ENCODE measurements at places on chromosomes 2 and 18.

- peak; percentile 87 for DNase-seq
Measured at GRCh38 chr2:196101325-196101991, 32.8 kb upstream of the DNAH7 start.

DNA sequence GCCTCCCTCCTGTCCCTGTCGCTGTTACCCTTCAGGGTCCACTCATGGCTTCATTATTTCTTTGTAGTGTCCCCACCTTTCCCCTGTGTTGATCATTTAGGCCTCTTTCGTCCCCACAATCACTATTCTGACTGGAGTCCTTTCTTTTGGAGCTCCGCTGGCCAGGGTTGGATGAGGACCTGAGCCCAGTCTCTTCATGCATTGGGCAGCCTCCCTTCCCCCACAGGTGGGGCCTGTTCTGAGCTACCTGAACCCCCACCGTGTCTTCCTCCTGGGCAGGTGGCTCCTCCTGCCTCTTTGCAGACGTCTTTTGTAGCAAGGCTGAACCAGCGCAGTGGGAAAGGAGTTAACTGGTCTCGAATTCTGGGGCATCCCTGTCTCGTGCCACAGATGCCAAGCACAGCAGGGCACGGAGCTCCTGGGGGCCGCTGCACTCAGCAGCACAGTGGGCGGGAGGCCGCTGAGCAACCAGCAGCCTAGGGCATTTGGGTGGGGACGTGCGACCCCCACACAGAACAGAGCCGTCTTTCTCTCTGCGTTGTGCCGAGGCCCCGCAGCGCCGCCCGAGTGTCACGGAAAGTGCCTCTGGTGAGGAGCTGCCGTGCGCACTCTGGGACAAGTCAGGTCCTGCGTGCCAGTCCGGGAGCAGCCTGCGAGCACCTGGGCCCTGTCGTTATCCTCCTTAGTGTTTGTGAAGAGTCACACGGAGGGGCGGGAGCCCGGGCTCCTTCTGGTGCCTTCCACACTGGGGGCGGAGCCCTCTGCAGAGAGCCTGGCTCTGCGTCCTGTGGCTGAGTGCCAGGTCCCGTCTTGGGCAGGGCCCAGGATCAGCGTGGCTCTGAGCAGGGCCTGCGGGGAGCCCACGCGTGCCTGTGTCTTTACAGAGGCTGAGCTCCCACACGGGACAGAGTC is 130.1 kb downstream of the NFATC1 start:
- DNase-seq = no peak

GRCh38 chr2:241777170-241777685 is 606 bp downstream of the GAL3ST2 start:
- DNase-seq = no peak

- DNase-seq = no peak
Measured at GRCh38 chr2:42249887-42250286, 80.7 kb downstream of the EML4 start.

- peak; percentile 33 for DNase-seq
Measured at GRCh38 chr2:56299171-56299691, 115.4 kb downstream of the CCDC85A start.

DNA sequence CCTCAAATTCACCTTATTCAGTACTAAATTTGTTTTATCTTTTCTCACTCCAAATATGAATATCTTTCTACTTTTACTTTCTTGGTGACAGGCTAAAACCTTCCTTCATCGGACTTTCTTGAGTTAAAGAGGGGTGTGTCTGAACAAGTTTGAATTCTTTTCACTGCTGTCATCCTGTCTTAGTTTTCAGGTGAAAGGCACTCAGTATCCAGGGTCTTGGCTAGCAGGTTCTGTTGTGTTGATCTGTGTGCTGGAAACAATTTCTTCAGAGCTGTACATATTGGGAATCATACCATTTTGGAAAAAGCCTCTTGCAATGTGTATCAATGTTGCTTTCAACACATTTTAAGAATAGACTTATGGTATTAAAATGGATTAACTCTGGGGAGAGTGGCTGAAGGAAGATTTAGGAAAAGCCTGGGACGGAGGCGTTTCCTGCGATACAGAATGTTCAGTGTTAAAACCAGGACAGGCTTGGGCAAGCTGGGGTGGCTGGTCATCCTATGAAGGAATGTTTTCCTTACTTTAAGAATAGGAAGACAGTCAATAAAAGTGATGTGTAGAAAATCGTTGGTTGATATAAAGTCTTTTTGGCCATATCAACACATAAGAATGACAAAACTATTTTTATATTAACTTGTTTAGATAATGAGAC is 350.7 kb upstream of the SPRED2 start:
- DNase-seq = no peak

DNA sequence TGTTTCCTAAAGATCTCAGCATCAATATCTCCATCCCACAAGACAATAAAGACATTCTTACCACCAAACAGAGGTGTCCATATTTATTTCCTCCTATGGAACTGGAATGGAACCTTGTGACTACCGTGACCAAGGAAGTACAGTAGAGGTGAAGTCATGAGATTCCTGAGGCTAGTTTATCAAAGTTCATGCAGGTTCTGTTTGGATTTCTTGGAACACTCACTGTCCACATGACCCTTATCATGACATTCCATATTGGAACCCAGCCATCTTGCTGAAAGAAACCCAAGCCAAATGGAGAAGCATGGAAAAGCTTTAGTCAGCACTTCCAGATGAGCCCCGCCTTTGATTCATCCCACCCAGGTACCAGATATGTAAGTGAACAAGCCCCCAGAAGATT is 516.0 kb upstream of the POU3F3 start:
- DNase-seq = no peak

DNA sequence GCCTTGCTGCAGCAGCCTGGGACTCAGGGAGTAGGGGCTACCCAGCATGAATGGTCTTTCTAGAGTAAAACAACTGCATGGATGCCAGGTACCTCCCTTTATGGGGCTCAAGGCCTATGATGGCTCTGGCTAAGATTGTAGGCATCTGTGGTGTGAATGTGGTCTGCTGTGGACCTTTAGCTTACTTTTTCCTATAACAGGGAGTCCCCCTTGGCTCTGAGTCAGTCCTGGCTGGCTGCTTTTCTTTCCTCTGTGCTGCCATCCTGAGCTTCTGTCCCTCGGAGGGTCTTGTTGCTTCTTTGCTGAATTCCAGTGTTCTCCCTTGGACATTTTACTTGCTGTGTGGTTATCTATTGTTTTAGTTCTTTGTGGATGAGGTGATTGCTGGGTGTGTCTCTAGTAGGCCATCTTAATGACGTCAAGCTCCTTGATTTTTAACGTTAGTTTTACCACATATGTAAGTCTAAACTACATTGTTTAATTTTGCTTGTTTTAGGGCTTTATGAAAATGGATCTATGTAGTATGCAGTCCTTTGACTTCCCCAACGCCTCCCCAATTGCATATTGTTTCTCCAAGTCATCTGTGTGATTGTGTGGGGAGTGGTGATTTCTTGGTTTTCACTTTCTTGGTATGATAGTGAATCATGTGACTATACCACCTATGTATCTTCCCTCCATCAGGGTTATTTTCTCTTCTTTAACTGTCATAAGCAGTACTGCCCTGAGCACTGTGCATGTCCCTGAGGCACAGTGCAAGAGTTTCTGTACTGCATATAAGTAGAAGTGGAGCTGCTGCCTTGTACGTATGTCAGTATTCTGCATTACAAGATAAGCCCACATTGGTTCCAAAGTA is 92.4 kb downstream of the NCK2 start:
- no peak for DNase-seq

DNA sequence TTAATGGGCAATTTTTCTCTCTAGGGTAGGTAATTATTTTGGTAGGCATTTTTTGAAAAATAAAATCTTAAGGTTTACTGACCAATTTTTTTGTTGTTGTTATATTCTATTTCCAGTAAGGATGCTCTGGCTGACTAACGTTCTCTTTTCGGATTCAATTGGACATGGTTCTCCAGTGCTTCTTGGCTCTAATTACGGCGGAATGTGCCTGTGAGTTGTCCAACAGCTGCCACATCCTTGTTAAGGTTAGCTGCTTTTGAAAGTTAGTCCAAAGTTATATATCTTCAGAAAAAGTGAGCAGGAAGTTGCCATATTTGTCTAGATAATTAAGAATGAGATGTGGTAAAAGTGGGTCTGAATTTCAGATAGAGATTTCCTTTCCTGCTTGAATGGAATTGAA is 45.8 kb upstream of the SMIM21 start:
- DNase-seq = peak; percentile 11

GRCh38 chr18:11078491-11078890 is 70.9 kb downstream of the PIEZO2 start:
- DNase-seq = peak; percentile 1

DNA sequence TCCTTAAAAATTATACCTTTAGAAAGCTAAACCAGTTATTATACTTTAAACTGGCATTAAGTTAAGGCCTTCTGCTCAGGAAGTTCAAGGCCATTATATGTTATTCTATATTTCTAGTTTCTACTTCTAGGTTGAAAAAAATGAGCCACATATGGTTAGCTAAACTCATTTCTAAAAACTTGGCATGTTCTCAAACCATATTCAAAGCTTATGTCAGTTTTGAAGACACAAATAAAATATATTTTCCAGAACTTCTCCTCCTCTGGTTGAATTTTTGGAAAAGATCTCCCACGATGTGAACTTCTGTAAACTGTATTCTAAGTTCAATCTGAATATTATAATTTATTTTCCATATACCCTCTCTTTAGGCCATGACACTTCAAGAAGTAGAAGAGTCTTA is 103.5 kb downstream of the NYAP2 start:
- DNase-seq = no peak

DNA sequence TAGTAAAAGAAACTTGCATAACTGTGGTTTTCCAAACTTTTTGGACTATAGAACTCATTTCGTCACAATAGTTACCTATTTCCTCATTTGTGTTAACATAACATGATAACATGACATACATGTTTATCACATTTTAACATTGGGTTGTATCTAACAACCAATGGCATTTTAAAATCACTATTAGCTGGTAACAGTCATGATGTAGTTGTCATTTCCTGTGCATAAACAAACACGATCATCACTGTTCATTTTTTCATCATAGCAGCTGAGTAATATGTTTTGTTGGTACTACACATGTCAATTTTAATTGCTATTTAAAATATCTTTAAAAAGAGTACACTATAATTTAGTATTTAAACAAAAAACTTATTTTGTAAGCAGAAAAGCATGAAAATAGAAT is 402.4 kb downstream of the SATB2 start:
- peak; percentile 5 for DNase-seq

- DNase-seq = no peak
Measured at GRCh38 chr2:4604767-4605166, 901.4 kb downstream of the DCDC2C start.

DNA sequence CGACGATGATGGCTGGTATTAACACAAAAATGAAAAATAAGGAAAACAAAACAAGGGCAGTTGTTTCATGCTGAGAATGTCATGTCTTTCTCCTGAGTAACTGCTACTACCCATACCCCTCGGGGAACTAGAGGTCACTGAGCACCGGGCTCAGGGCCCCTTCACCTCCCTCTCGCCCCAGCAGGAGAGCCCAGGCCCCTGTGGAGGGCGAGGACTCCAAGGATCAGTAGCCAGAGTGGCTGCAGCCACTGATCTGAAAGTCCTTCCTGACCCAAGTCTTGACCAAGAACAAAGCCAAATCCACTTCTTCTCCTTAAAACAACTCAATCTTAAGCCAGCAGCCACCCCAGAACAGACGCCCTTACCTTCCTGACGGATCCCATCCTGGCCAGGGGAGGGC is 25.5 kb downstream of the ST8SIA5 start:
- DNase-seq = no peak

- DNase-seq = peak; percentile 1
Measured at GRCh38 chr2:146143971-146144370, 1624.1 kb upstream of the ZEB2 start.

GRCh38 chr2:103252781-103253180 is 490.9 kb downstream of the TMEM182 start:
- DNase-seq = no peak

DNA sequence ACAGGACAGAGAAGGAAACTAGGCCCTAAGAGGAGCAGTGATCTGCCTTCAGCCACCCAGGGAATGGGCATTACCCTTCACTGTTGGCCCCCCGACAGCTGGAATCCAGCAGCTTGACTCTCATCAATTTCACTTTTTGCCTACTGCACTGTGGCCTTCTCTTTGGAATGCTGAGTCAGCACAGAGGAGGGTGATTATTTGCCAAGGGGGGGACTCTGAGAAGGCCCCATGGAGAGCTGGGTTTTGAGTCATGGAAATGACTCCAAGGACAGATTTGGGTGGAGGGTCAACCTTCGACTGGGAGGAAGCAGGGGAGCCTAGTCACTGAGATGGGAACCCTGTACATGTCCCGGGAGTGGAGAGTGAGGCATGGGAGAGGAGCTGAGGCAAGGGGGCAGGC is 38.1 kb upstream of the NTSR2 start:
- peak; percentile 74 for DNase-seq

DNA sequence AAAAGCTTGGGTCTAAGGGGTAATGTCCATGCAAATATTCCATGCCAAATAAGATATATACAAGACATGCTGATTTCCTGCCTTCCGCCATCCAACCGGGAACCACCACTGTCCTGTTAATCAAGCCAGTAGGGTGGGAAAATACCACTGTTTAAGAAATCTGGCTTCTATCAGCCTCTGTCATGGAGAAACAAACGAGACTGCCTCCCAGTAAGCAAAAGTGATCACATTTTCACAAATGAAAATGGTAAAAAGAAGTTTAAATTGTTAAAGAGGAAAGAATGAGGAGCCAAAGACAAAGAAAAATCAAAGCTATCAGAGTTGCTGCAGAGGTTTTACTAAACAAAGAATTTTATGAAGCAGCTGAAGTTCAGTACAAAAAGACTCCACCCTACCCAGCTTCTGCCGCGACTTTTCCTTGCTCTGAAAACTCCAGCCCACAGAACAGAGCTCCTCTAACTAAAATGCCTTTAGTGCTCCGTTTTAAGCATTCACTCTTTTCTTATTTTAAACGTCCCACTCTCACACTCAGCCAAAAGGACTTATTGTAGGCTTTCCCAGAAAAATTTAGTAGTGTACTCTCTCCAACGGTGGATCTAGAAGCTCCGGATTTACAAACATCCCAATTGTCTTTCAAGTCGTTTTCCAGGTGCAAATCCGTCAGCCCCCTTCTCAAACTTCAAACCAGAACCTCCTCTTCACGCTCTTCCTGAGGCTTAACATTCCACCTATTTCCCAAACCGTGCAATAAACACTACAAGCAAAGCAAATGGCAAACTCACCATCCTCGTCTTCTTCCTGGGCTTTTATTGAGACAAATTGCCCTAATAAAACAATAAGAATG is 613 bp downstream of the COL5A2 start:
- peak; percentile 87 for DNase-seq

DNA sequence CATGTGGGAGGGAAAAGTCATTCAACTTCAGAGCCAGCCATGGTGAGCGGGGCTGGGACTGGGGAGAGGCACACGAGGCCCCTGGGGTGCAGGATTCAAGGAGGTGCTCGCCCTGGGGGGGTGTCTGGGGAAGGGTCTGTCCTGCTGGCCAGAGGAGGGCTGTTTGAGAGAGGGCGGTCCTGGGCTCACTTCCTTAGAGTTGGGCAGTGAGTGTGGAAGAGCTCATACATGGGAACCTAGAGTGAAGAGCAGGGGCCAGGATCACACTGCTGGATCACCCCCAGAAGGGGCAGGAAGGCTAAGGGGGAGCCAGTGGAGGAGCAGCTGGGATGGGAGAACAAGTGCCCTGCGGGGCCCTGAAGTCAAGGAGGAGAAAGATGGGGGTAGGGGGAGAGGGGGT is 6.5 kb downstream of the SH3BP4 start:
- no peak for DNase-seq

- DNase-seq = peak; percentile 39
Measured at GRCh38 chr18:24427484-24427883, 1.0 kb downstream of the IMPACT start.

Data from fibroblast of mammary gland (primary cell).